ENCODE measurements at places on chromosomes 4 and X.
A peak's percentile ranks its signal among the peaks of the same experiment; 100 is the strongest.

DNA sequence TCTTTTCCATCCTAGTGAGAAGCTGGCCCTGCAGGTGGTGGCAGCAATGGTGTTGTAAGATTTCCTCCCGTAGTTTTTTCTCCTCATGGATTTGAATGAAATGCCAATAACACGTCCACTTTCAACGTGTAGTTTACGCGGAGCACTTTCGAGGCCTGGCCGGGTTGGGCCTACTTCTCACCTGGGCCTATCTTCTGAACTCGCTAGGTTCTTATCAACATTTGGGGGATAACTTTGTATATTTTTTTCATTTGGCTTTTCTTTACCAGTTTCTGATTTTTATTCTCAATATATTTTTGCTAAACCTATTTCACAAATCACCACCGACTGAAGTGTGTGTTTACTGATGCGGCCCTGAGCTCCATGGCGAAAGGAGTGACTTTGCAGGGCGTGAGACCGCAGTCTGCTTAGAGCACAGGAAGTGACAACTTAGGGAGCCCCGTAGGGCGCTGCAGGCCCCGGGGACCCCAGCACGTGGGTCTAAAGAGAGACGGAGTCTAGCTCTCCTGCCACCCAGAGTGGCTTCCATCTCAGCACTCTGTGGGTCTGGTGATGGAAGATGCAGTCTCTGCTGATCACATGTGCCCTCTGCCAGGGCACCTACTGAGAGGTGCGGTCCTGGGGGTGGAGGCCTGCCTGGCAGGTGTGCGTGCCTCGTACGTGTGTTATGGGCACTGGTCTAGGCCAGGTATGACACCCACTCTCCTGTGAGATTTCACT lies 29.1 kb downstream of the NELFA start:
- DNase-seq = no peak

DNA sequence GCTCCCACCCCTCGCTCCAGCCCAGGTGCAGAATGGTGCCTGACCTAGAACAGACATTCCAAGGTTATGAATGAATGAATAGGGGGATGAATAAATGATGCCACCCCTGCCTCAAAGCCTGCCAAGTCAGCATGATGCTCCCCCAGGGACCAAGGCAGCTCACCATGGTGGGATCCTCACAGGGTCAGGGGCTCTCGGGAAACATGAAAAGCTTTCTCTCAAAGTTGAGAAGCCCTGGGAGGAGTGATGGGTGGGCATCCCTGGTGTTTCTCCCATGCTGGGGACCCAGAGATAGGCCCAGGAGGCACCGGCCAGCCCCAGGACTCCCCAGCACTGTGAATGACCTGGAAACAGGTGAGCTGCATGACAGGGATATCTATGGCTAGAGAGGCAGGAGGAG lies 58.9 kb downstream of the HTRA3 start:
- no peak for DNase-seq

- no peak for DNase-seq
These were observed 37.4 kb downstream of the TENM3 start for GRCh38 chr4:182280436-182281111.

- DNase-seq = peak; percentile 36
These were observed 79.4 kb downstream of the FAM53A start for GRCh38 chr4:1604706-1605205.

DNA sequence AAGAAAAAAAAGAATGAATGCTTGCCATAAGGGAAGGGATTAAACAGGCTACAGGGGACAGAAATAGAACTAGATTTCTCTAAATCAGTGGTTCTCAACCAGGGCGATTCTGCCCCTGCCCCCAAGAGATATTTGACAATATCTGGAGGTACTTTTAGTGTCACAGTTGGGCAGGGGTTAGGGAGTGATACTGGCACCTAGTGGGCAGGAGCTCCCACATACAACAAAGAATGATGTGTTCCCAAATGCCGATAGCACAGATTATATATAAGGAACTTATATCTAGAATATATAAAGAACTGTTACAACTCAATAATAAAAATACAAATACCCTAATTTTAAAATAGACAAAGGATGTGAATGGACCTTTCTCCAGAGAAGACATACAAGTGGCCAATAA lies 14.7 kb downstream of the S100G start:
- no peak for DNase-seq

GRCh38 chr4:147829401-147830101 lies 97.7 kb downstream of the ARHGAP10 start:
- DNase-seq = no peak

DNA sequence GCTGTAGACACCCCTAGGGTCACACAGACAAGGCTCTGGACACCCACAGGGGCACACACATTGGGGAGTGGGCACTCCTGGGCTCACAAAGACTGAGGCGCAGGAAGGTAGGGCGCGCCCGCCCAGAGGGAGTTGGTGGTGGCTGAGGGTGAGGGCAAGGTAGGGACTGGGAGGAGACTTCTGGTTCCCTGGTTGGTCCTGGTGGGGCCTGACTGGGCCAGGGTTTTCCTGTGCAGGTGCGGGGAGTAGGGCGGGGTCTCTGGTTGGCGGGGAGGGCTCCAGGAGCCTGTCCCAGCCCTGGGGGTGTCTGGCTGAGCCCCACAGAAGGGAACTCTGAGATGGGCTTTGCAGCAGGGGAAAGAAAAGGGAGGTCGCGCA lies 6.7 kb upstream of the WAS start:
- DNase-seq = peak; percentile 18

DNA sequence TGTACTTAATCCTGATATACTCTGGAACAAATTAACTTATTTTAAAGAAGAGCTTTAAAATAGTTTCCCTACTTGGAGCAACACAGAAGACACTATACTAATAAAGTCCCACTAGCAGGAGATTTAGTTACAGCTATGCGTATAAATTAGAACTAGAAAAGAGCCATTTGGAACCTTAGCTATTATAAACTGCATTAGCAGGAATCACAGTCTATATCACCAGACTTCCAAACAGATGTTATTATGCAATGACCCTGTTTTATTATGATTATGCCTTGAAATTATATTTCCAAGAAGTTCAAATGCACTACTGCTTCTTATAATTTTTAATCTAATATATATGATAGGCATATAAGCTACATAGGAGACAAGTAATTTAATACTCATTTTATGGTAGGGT lies 95.5 kb upstream of the WDR44 start:
- DNase-seq = no peak
